ENCODE measurements at places on chromosomes 2 and 18.

- no peak for DNase-seq
These were observed 201.2 kb downstream of the CTIF start for GRCh38 chr18:48740068-48740440.

- DNase-seq = no peak
These were observed 184.9 kb downstream of the AGAP1 start for GRCh38 chr2:235678712-235679111.

DNA sequence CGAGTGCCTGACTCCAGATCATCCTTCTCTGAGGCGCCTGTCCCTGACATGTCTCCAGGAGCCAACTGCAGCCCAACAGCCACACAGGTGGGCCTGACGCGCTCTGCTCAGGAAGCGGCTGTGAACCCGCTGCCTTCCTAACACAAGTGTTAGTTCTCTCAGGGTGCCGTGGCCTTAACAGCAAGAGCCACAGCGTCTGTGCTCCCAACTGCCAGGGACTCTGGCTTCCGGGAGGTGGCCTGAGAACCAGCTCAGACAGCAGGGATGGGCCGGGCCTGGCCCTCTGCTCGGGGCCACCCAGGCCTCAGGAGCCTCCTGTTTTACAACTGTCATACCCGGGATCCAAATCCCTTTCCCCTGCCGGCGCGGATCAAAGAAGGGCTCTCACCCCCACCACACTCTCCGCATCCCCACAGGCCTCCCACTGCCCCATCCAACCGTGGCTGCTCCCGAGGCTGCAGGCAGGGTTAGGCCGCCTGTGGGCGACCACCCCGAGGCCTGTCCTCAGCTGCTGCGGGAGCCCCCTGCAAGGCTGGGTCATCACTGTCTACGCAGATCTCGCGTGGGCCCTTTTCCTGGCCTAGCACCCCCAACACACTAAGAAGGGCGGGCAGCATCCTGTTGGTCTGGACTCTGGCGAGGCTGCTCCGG lies 114.2 kb upstream of the ZNF236 start:
- DNase-seq = no peak

DNA sequence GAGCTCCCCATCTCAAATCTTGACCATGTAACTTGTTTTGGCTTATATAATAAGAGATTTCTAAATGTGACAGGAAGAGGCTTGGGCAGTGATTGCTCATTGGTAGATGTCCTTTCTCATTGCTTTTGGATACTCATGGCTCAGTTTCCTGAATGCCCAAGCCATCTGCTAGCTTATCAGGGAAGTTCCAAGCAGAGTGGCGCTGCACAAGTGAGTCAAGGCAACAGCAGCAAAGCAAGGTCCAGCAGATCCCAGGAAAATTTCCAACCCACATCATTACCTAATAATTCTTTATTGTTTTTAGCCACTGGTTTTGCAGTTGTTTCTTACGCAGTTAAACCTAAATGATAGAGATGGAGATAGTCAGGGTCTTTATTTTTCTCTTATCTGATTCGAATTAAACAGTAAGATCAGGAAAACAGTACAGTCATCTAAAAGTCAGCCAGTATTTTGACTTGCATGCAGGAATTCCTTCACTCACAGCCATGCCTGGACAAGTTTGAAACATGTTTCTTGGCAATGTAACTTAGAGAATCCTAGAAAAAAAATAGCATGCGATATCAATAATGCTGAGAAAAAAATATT lies 349.7 kb upstream of the TMEFF2 start:
- no peak for DNase-seq

- DNase-seq = no peak
These were observed 26.2 kb downstream of the CREG2 start for GRCh38 chr2:101361121-101361520.

DNA sequence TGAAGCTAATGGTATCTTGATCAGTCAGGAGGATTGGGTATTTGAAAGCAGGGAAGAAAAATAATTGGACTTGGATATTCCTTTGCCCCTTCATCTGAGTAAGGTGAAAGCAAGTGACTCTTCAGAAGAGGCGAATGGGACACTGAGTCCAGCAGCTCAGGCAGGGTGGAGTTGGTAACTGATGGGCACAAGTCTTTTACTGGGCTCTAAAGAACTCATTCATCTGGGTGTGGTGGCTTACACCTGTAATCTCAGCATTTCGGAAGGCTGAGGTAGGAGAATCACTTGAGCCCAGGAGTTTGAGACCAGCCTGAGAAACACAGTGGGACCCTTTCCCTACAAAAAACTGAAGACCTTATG lies 11.2 kb downstream of the CFLAR start:
- DNase-seq = no peak

- DNase-seq = no peak
These were observed 35.5 kb upstream of the TTR start for GRCh38 chr18:31555971-31556747.

DNA sequence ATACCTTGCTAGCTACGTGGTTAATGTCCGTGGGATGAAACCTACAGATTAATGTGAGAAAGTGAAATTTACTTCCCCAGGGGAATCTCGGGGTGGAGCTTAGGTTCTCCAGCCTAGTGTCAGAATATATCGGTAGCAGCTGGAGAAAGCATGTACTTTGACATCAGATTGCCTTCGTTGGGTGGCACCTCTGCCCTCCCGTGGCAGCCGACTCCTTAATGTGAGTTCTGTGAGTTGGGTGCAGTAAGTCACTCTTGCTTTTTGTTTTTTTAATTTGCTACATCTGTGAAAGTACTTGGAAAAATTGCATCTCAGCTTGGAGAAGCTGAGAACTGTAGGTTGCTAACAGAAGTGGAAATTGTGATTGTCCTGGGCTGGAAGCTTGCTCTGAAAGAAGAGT lies 3.6 kb downstream of the KLF11 start:
- no peak for DNase-seq

Data from stimulated activated CD8-positive, alpha-beta memory T cell treated with anti-CD3 and anti-CD28 coated beads, Interleukin-15, amount 100 ng/mL, for 48 hours (primary cell).